ENCODE measurements at places on chromosomes 2 and 18.

DNA sequence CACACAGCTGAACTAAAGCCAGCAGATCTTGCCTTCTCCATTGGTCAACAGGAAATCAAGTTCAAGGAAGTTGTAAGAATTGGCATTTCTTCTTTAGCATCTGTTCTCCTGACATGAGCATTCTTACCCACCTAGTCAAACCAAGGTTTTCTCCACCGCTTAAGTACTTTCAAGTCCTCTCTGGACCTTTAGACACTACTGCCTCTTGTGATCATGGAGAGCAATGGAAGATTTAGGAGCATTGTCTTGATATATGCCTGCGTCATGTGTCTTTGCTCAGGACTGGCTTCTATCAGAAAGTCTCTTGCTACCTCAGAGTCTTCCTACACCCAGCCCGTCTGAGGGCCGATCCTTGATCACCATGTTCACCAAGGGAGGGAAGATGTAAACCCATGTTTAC, 262.2 kb downstream of the PHLPP1 start:
- DNase-seq = no peak

DNA sequence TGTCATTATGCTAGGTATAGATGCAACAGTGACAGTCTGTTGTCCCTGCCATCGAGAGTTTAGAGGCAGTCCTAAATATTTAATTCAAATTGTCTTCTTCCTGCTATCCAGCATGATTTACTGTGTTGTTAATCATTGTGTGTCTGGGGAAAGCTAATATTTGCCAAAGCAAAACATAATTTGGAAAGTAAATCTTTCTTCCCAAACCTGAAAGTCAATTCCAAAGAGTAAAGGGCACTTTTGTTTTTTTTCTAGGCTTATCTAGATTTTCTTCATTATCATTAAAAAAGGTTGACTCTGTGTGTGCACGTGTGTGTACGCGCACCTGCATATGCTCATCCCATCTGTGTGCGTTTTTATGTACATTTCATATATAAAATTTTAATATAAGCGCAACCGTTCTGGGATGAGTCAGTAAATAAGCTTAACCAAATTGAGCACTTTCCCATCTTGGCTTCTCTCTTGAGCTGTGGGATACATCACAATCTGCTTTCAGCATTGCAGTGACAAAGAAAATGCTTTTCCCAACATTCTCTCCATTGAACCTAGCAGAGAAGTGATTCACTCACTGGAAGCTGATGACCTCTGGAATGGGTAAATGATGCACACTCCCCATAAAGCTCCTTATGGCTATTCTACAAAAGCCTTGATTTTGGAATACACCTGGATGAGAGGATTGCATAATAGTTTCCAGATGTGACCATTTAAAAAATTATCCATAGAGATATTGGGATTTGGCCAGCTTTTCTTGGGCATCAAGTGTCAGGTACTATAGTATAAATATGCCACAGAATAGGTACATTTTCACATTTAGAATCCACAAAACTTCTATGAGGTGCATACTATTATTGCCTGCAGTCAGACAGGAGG, 488.4 kb downstream of the ADCYAP1 start:
- DNase-seq = no peak

DNA sequence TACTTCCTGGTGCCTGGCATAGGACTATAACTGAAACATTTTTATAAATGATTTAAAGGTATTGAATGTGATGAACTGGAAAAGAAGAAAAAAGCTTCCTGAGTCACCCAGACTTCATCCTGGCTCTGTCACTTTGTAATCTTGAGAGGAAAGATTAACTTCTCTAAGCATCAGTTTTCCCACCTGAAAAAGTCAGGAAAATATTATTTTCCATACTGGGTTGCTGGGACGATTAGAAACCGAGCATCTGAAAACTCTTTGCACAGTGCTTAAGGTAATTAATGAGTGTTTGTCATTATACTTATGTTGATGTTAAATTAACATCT, 71.8 kb downstream of the FMNL2 start:
- no peak for DNase-seq

- no peak for DNase-seq
Observed at GRCh38 chr18:59455728-59456276, 96.7 kb upstream of the LMAN1 start.

GRCh38 chr2:9285921-9286320, 79.3 kb downstream of the ASAP2 start:
- DNase-seq = no peak

DNA sequence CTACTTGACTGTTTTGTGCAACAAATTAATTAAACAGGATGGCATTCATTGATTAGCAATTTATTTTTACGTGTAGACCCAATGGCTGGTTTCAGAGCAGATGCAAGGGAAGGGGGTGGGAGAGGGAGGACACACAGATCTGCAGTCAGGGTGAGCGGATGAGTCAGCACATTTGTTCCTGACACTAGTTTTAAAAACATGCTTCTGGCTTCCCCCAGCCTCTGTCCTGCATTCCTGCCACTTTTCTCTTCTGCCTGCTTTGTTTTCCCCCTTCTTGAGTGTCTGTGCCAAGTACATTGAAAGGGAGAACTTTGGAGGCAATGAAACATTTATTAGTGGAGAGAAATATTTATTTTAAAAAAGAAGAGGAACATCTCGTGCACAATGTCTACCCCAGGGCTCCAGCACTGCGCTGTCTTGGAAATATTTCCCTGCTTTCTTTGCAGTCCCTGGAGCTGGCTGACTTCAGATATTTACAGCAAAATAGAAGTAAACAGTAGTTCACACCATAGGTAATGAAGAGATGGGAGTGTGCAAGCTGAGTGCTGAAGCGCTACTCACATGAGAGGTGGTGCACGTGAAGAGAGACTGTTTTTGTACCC, 52.2 kb downstream of the NRP2 start:
- DNase-seq = no peak

DNA sequence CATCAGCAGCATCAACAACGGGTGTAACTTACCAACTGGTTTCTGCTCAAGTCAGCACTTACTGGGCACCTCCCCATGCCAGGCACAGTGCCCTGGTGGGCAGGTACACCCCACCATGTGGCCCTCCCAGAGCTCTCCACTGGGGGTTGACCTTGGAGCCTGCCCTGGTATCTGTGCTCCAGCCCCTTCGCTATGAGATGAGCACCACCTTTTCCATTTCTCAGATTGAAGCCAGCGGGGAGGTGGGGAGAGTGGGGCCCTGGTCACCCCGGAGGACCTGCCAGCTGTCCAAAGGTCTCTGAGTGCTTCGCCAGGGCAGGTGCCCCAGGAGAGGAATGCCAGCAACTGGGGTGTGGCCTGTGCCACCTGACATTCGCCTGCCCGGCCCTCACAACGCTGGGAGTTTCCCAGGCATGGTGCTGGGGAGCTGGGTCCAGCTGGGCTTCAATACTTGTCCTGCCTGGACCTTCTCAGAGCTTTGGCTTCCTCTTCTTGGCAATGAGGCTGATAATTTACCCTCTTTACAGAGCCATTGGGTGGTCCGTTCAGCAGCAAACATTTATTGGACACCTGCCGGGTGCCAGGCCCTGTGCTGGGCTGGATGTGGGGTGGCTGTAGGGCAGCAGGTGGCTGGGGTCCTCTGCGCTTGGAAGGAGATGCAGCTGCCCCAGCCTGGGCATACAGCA, 5.9 kb upstream of the ZAP70 start:
- no peak for DNase-seq

DNA sequence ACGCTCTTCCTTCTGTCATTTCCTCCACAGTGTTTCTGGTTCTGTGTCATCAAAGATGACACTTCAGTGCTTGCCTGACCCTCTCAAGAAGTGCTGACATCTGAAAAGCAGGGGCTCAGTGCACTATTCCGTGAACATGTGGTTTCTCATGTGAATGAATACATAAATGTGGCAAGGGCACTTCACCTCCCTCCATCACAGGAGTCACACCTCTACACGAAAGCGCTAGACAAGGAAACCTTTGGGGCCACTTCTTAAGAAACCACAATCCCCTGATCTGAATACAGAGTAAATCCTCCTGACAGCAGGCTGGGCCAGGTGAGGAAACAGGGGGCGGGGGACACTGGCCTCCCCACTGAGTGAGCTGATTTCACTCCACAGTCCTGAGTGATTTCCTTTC, 145.8 kb upstream of the ACAA2 start:
- no peak for DNase-seq

DNA sequence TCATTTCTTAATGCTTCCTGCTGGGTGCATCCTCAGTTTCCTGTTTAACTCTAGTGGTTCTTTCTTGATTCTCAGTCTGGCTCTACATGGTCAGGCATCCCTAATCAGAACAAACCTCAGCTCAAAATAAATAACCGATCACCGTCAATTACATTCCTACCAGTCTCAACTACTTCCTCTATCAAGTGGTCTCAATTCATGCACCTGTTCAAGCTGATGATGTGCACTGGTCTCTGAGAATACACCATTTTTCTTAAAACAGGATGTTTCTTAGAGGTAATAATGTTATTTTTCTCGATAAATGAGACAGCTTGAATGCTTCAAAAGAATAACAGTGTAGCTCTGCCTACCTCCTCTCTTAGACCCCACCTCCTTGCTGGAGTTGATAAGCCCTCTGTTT, 420.9 kb downstream of the SOCS6 start:
- DNase-seq = no peak

DNA sequence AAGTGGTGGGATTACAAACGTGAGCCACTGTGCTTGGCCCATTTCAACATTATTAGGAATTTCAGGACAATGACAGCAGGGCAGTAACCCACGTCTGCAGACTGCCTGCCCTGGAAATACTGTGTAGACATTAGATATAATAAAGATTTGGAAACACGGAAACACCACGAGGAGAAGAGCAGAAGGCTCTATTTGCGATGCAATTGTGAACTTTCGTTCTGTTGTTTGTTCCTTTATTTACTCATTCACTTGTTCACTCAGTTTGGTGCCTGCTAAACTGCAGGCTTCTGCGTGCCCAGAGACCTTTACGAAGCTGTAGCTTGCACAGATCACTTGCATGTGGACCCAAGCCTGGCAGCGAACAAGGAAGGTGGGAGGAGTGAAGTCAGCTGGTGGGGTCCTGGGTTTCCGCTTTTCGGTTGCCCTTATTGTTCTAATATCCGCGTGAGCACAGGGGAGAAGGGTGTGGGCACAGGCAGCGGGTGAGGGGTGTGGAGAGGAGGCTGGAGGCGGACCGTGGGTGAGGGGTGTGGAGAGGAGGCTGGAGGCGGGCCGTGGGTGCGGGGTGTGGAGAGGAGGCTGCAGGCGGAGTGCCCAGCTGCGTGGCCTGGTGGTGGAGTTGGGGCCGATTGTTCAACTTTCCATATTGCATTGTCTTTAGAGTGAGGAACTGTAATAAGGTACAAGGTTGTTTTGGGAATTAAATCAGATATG, 3.4 kb downstream of the COLEC11 start:
- DNase-seq = no peak

Measured in DMS 273 treated with DMSO at 0.1 percent for 48 hours (cell line).